ENCODE measurements at places on chromosomes 1 and 21. TPM values are rescaled to one million over a fixed set of nuclear protein-coding genes. Genes with fewer than 3 reads are reported as not detected.

GRCh38 chr1:239587066-239587465 is 200.7 kb downstream of the CHRM3 start:
- DNase-seq: no peak

DNA sequence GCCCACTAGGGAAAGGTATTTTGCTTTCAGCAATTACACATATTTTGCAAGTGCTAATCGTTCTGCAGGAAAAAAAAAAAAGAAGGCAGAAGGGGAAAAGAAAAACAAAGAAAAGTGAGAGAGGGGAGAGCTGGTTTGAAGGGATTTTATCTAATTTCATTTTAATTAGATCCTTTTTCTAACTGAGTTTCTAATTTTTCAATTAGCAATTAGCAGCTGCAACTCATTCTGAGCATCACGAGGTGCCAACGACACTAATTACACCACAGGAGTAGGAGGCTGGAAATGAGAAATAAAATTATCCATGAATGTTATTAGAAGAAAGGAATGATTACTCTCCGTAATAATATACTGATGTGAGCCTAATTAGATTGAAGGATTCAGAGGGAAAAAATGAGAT is 481.0 kb upstream of the CAMK1G start:
- DNase-seq: no peak

DNA sequence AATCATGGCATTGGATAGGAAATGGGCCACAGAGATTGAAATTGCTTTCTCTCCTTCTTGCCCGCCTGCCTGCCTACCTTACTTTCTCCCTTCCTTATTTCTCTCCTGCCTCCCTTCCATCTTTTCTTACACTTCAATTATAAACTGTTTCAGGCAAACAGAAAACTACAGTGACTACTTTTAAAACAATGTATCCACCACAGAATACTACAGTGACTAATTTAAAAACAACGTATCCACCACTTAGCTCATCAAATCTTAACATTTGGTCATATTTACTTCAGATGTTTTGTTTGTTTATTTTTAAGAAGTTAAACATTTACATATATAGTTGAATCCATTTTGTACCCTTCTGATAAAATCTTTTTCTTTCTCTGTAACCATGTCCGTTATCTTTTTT is 54.4 kb downstream of the SNRPE start:
- no peak for DNase-seq

DNA sequence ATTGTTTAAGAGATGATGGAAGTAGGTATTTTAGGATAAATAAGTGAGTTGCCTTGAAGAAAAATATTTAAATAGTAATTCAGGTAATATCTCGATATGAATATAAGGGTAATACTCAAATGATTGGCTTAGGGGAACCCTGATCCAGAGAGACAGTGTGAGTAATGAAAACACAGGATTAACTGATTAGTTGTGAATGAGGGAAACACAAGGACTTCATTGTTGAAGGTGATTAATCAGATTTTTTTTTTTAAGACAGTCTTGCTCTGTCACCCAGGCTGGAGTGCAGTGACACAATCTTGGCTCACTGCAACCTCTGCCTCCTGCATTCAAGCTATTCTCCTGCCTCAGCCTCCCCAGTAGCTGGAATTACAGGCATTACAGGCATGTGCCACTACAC is 12.7 kb downstream of the SLC25A33 start:
- no peak for DNase-seq

GRCh38 chr1:211511947-211512346 is 20.0 kb upstream of the RD3 start:
- no peak for DNase-seq

- peak; percentile 84 for DNase-seq
Measured at GRCh38 chr1:226664413-226665101, 74.5 kb downstream of the ITPKB start.

GJA8 gene
- total RNA-seq: not detected

DNA sequence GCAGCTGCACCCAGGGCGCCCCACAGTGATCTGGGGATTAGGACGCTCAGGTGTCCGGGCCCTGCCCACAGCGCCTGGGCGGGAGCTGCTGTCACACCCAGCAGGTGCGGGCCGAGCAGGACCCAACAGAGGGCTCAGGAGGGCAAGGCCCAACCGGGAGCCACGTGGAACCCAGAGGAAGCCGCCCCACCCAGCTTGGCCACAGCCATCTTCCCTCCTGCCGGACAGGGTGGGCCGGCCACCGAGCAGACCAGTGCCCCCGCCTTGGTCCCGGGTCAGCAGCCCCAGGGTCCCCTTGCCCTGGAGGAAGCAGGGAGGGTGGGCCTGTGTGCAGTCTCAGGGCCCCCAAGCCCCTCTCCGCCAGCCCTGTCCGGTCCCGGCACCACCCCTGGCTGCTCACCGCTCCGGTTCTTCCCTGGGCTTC is 6.3 kb upstream of the TTLL10 start:
- no peak for DNase-seq

DNA sequence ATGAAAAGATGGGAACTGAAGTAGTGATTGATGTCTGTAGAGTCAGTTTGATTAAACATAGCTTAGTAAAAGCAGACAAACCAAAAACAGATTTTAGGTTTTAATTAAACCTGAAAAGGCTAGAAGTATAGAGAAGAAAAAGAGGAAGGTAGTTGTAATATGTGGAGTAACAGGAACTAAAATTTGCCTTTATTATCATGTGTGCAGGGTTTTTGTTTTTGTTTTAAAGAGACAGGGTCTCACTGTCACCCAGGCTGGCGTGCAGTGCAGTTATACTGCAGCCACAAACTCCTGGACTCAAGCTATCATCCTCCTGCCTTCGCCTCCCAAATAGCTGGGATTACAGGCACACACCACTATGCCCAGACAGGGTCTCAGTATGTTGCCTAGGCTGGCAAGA is 6.0 kb downstream of the TOR1AIP1 start:
- no peak for DNase-seq

GRCh38 chr1:43952731-43953346 is 6.1 kb downstream of the IPO13 start:
- no peak for DNase-seq

GRCh38 chr1:60942291-60942690 is 140.1 kb upstream of the NFIA start:
- no peak for DNase-seq

KRTAP10-10 gene
- not detected for total RNA-seq

C1orf185 gene
- total RNA-seq: not detected

IL12RB2 gene
- 0.89 TPM for total RNA-seq

ZBTB8A gene
- 3.1 TPM for total RNA-seq

CD1B gene
- not detected for total RNA-seq

GBP2 gene
- total RNA-seq: 9.6 TPM

GRCh38 chr21:46048926-46049889 is 48.7 kb upstream of the COL6A2 start:
- DNase-seq: peak; percentile 91

DNA sequence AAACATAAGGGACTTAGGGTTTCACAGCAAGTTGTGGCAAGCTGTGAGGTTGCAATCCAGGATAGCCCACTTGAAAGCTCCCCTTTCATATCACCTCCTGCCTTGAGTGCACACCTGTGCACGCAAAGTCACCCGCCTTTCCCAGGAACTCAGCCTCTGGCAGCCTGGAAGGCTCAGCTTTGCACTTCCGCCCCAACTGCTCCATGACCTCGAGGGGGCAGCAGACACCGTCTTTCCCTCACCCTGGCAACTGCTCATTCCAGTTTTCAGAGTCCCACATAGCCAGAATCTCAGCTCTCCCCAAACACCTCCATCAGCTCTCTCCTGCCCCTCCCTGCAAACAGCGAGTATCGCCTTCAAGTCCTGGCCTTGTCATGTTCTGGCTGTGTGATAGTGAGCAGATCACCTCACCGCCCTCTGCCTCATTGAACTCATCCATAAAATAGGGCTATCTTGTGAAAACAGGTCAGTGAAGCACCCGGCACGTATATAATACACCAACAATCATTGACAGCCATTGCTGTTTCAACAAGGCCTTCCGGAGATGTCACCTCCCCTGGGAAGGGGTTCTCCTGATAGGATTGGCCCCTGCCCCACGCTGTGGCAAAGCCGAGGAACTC is 32.2 kb upstream of the EPB41 start:
- DNase-seq: peak; percentile 87

LMX1A gene
- not detected for total RNA-seq

C1orf53 gene
- total RNA-seq: 6.1 TPM

- DNase-seq: no peak
Measured at GRCh38 chr1:203549309-203549708, 55.4 kb downstream of the OPTC start.

- no peak for DNase-seq
Measured at GRCh38 chr1:236167154-236167553, 24.8 kb downstream of the GPR137B start.

GRCh38 chr1:96370757-96371156 is 350.8 kb upstream of the PTBP2 start:
- no peak for DNase-seq

DNA sequence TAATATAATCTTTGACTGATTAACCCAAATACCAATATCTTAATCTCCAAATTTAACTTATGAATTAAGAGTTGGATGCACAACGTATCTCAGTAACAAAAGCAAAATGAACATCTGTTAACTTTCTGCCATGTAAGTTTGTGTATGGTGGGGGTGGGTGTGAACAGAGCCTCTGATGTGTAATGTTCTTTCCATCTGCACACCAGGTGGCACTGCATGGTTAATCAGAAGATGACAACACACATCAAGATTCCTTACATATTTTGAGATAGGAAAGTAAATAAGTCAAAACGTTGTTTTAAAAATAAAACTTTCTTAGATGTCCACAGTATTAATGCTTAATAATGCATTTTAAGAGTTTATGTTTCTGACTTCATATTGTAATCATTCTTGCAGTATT is 251.9 kb downstream of the DPYD start:
- no peak for DNase-seq

GRCh38 chr1:12087797-12088314 is 24.8 kb downstream of the TNFRSF8 start:
- no peak for DNase-seq

GRIK3 gene
- 0.40 TPM for total RNA-seq

DNA sequence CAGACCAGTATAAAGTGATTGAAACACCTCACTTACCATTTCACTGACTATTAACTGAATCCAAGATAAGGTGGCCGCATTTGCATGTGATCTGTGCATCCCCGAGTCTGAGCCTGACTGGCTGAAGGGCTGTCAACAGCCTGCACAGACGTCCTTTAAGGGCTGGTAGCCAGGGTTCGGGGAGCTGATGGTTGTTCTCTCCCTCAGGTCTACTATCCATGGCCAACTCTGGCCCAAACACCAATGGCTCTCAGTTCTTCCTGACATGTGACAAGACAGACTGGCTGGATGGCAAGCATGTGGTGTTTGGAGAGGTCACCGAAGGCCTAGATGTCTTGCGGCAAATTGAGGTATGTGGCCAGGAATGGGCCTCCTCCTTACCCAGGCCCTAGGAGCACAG is 14.0 kb downstream of the PPIE start:
- no peak for DNase-seq

DNA sequence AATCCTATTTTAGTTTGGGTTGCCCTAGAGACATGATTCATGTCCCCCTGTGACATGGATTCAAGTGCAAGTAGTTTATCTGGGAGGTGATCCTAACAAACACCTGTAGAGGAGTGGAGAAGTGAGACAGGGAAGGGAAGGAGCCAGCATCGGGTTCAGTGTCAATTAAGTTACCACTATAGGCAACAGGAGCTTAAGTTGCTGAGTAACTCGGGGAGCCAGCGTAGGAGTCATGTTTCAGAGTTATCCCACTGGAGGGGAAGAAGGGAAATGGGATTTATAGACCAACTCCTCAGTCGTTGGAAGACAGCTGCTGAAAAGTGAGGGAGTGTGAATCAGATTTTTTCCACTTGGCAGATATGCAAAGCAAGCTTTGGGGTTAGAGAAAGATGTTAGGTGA is 54.9 kb downstream of the SLC30A7 start:
- no peak for DNase-seq

OR2AK2 gene
- total RNA-seq: not detected

GRCh38 chr21:44568667-44569556 is 4.6 kb upstream of the KRTAP10-4 start:
- DNase-seq: no peak

SPATA21 gene
- not detected for total RNA-seq

- DNase-seq: no peak
Measured at GRCh38 chr1:14809191-14809981, 210.9 kb downstream of the KAZN start.

DNA sequence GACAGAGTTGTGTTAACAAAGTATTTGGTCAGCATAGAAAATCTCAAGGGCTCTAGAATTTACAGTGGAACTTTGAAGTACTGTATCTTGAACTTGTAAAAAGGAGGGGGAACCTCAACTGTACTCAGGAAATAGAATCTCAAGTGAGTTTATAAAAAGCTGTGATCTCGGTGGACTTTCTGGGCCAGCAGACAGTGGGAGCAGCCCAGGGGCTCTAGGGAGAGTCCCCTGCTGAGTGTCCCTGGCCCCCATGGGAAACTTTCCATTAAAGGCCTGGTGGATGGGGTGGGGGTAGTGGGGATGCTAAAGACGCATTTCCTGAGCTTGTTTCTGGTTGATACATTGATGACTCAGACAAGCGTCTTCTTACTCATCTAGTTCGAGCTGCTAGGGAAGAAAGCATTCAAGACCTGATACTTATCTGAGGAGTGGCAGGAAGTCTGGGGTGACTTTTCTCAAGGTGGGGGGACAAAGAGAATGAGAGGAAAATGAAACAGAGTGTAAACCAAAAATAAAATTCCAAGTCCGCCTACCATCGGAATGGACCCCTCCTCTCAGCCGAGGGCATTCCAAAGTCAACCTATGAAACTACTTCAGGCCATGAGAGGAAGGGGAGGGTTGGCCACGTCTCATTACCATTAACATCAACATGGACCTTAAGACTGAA is 65.5 kb downstream of the NID1 start:
- DNase-seq: no peak

GRCh38 chr21:46361935-46362334 is 38.0 kb downstream of the PCNT start:
- DNase-seq: no peak

SELENON gene
- 52.1 TPM for total RNA-seq

DNA sequence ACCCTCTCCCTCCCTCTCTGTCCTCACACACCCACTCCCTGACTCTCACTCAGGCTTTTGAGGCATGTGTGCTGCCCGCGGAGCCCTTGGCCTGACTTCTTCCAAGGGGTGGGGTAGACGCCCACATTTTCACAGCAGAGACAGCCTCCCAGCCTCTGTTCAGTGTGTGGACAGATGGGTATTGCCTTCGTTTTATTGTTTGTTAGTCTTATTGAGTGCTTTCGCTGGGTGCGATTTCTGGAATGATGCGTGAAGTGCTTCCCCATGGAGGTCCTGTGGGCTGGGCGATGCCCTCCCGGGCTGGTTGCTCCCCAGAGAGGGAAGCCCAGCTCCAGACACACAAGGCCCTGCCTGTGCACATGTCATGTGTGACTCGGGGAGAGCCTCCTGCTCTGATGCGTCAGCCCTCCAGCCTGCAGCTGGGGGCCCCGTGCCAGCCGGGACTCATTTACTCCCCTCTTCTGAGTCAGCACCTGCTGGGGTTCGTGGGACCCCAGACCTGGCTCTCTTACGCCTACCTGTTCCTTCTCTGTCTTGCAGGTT is 14.7 kb downstream of the PDXK start:
- no peak for DNase-seq

KPRP gene
- not detected for total RNA-seq

GRCh38 chr1:88983791-88984559 is 8.5 kb downstream of the KYAT3 start:
- DNase-seq: no peak

RHOU gene
- 10.8 TPM for total RNA-seq

Data from heart right ventricle (tissue), 16 donors.